ENCODE measurements at places on chromosomes 7 and 10. TPM values are rescaled to one million over a fixed set of nuclear protein-coding genes. Genes with fewer than 3 reads are reported as not detected.
A peak's percentile ranks its signal among the peaks of the same experiment; 100 is the strongest.

GRCh38 chr10:31804352-31804810 is 124.2 kb downstream of the ARHGAP12 start:
- no peaks in the 10 kb centered on the region for H3K27me3 ChIP-seq
- H3K27ac ChIP-seq: no peak overlapping the region
- peaks cover 7% of the 10 kb centered on the region for H3K36me3 ChIP-seq
- no peak overlapping the region for H3K4me3 ChIP-seq

DNA sequence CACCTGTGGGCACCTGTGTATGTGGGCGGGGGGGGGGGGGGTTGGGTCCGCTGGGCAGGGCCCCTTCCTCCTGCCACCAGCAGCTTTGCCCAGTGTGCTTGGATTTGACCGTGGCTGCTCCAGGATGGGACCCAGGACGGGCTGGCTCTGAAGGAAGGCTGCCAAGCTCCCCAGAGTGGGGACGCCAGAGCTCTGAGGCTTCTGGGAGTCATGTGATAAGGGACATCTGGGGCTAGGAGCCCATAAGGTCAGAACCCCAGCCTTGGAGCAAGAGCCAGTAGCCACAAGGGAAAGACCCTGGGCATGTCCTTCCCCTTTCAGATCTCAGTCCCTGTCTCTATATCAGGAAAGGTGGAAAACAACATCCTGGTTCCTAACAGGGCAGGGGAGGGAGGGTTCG is 21.8 kb upstream of the AMZ1 start:
- H3K27me3 ChIP-seq: peaks cover 5% of the 10 kb centered on the region
- no peak for DNase-seq
- H3K4me1 ChIP-seq: peaks cover 8% of the 10 kb centered on the region
- H3K27ac ChIP-seq: no peak overlapping the region
- H3K36me3 ChIP-seq: no peaks in the 10 kb centered on the region

NCF1 gene
- total RNA-seq: 12.0 TPM

PKD2L1 gene
- total RNA-seq: not detected

- H3K4me1 ChIP-seq: no peaks in the 10 kb centered on the region
- peak overlapping the region; percentile 18 for H3K27ac ChIP-seq
- no peak for DNase-seq
Measured at GRCh38 chr7:130149281-130150139, 55.7 kb downstream of the TMEM209 start.

OR6B1 gene
- total RNA-seq: not detected

- H3K27ac ChIP-seq: no peak overlapping the region
- peaks cover 4% of the 10 kb centered on the region for H3K27me3 ChIP-seq
- DNase-seq: no peak
- H3K4me1 ChIP-seq: no peaks in the 10 kb centered on the region
- no peak overlapping the region for H3K4me3 ChIP-seq
Measured at GRCh38 chr7:25384788-25385505, 156.7 kb upstream of the NPVF start.

All from naive thymus-derived CD8-positive, alpha-beta T cell (primary cell).